ENCODE measurements at places on chromosomes 11 and 22.

- no peak overlapping the region for H3K4me3 ChIP-seq
- 0 out of 2 replicates have a peak overlapping the region, but pooled peaks have one; percentile 28 for H3K27ac ChIP-seq
- peak; percentile 94 for DNase-seq
- H3K4me1 ChIP-seq: no peaks in the 10 kb centered on the region
- no peaks in the 10 kb centered on the region for H3K36me3 ChIP-seq
Measured at GRCh38 chr11:117946842-117947526, 17.8 kb upstream of the TMPRSS13 start.

GRCh38 chr11:115324581-115325432 lies 179.4 kb downstream of the CADM1 start:
- no peaks in the 10 kb centered on the region for H3K36me3 ChIP-seq
- H3K4me3 ChIP-seq: no peak overlapping the region
- H3K27ac ChIP-seq: no peak overlapping the region
- H3K27me3 ChIP-seq: no peaks in the 10 kb centered on the region
- DNase-seq: peak; percentile 13
- peaks cover 6% of the 10 kb centered on the region for H3K4me1 ChIP-seq

GRCh38 chr11:95877291-95877690 lies 46.6 kb downstream of the MTMR2 start:
- DNase-seq: no peak
- H3K4me3 ChIP-seq: no peak overlapping the region
- H3K36me3 ChIP-seq: peaks cover 33% of the 10 kb centered on the region
- no peaks in the 10 kb centered on the region for H3K4me1 ChIP-seq

DNA sequence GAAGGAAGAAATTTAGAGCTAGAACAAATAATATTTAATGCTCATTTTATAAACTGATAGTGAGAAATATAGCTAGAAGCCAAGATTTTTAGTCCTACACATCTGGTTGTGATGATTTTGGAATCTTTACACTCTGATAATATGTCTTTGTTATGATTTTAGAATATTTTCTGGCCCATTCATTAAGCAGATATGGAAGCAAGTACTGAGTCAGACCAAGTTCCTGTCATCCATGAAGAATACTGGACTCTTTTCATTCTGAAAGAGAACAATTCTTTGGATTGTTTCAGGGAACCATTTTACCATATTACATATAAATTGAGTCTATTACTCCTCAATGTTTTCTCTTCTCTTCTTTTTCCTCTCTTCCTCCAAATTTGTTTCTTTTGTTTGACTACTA lies 227.4 kb downstream of the TMEM135 start:
- H3K27me3 ChIP-seq: no peaks in the 10 kb centered on the region
- H3K4me3 ChIP-seq: no peak overlapping the region
- H3K36me3 ChIP-seq: no peaks in the 10 kb centered on the region

GRCh38 chr11:81449588-81450156 lies 1284.0 kb downstream of the FAM181B start:
- no peaks in the 10 kb centered on the region for H3K36me3 ChIP-seq
- H3K27me3 ChIP-seq: no peaks in the 10 kb centered on the region
- H3K4me3 ChIP-seq: no peak overlapping the region
- H3K4me1 ChIP-seq: peaks cover 2% of the 10 kb centered on the region
- DNase-seq: no peak

GRCh38 chr22:24390576-24390975 lies 36.8 kb upstream of the ADORA2A start:
- H3K27me3 ChIP-seq: no peaks in the 10 kb centered on the region
- H3K27ac ChIP-seq: no peak overlapping the region
- no peak for DNase-seq
- 0 out of 2 replicates have a peak, but pooled peaks cover 2% of the 10 kb centered on the region for H3K4me1 ChIP-seq

GRCh38 chr11:13009476-13009920 lies 382 bp downstream of the RASSF10 start:
- H3K36me3 ChIP-seq: peaks cover 15% of the 10 kb centered on the region
- no peak overlapping the region for H3K27ac ChIP-seq
- H3K4me3 ChIP-seq: peak overlapping the region; percentile 81
- DNase-seq: no peak
- peaks cover 63% of the 10 kb centered on the region for H3K27me3 ChIP-seq

- 0 out of 2 replicates have a peak, but pooled peaks cover 2% of the 10 kb centered on the region for H3K4me1 ChIP-seq
- H3K27ac ChIP-seq: no peak overlapping the region
- no peak overlapping the region for H3K4me3 ChIP-seq
- no peaks in the 10 kb centered on the region for H3K36me3 ChIP-seq
- H3K27me3 ChIP-seq: no peaks in the 10 kb centered on the region
Measured at GRCh38 chr11:60658409-60658808, 41.0 kb upstream of the MS4A8 start.

GRCh38 chr22:29977107-29977506 lies 94.1 kb downstream of the MTMR3 start:
- peaks cover 5% of the 10 kb centered on the region for H3K36me3 ChIP-seq
- H3K4me1 ChIP-seq: peaks cover 7% of the 10 kb centered on the region
- DNase-seq: no peak

- peaks cover 4% of the 10 kb centered on the region for H3K4me1 ChIP-seq
- peaks cover 44% of the 10 kb centered on the region for H3K27me3 ChIP-seq
- H3K36me3 ChIP-seq: no peaks in the 10 kb centered on the region
- no peak overlapping the region for H3K27ac ChIP-seq
Measured at GRCh38 chr22:50723991-50724390, 14.0 kb upstream of the ACR start.

DNA sequence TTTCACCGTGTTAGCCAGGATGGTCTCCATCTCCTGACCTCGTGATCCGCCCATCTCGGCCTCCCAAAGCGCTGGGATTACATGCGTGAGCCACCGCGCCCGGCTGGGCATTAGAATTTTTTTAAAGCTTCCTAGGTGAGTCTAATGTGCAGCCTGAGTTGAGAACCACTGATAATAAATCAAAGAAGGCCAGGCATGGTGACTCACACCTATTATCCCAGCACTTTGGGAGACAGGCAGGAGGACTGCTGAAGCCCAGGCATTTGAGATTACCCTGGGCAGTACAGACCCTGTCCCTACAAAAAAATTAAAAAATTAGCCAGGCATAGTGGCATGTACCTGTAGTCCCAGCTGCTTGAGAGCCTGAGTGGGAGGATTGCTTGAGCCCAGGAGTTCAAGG lies 13.7 kb downstream of the MEI1 start:
- H3K27me3 ChIP-seq: peaks cover 31% of the 10 kb centered on the region
- H3K4me1 ChIP-seq: no peaks in the 10 kb centered on the region
- no peaks in the 10 kb centered on the region for H3K36me3 ChIP-seq
- H3K27ac ChIP-seq: no peak overlapping the region
- H3K4me3 ChIP-seq: no peak overlapping the region
- no peak for DNase-seq

GRCh38 chr11:2833716-2834502 lies 51.7 kb downstream of the CDKN1C start:
- no peak overlapping the region for H3K4me3 ChIP-seq
- H3K27me3 ChIP-seq: peaks cover 37% of the 10 kb centered on the region

DNA sequence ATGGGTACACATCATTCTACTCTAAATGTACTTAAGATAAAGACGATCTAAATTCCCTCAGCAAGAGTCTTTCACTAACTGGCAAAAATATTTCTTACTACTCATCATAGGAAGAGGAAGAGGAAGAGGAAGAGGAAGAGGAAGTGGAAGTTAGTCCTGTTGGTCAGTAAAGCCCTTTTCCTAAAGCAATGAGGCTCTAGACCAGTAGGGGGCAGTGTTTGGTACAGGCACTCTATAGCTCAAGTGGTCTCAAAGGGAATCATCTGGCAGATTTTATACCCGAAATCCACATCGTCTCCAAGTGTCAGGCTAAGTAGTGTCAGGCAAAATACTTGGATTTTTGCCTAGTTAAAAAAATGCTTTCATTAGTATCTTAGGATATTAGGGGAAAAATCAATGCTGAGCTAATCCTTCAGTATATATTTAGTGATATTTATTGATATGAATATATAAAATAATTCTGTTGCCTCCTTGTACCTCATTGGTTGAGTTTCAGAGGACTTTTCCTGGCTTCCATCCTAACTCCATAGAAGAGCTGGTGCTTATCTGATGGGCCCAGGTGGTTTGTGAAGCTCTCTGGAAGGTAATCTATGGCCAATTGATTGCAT lies 7.7 kb downstream of the BLID start:
- H3K36me3 ChIP-seq: no peaks in the 10 kb centered on the region
- no peak overlapping the region for H3K4me3 ChIP-seq
- peak; percentile 58 for DNase-seq

DNA sequence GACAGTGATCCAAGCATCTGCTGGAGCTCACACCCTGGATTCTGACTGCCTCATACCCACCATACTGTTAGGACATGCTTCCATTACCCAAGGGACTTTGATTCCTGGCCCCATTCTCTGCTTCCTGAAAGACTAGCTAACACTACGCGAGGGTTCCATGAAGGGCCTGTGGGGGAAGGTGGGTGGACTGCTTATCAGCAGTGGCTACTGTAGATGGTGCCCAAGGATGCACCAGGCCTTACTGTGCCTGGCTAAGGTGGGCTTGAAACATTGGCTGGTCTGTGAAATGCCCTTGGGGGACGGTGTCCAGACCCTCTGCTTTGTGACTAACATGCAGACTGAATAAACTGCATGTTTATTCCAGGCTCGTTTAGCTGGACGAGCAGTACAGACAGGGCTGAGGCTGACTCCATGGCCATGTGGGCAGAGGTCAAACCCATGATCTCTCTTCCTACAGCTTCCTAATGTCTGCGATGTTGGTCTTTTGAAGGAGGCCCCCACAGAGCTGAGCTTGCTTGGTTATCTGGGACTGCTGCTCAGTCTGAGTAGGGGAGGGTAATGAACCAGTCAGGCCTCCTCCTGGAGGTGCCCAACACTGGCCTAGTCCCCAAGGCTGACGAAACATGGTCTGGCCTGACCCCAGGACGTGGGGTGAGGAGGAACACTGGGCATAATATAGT lies 48.3 kb upstream of the PHOX2A start:
- no peak for DNase-seq
- no peak overlapping the region for H3K27ac ChIP-seq
- no peaks in the 10 kb centered on the region for H3K4me1 ChIP-seq
- peaks cover 5% of the 10 kb centered on the region for H3K36me3 ChIP-seq
- no peak overlapping the region for H3K4me3 ChIP-seq

DNA sequence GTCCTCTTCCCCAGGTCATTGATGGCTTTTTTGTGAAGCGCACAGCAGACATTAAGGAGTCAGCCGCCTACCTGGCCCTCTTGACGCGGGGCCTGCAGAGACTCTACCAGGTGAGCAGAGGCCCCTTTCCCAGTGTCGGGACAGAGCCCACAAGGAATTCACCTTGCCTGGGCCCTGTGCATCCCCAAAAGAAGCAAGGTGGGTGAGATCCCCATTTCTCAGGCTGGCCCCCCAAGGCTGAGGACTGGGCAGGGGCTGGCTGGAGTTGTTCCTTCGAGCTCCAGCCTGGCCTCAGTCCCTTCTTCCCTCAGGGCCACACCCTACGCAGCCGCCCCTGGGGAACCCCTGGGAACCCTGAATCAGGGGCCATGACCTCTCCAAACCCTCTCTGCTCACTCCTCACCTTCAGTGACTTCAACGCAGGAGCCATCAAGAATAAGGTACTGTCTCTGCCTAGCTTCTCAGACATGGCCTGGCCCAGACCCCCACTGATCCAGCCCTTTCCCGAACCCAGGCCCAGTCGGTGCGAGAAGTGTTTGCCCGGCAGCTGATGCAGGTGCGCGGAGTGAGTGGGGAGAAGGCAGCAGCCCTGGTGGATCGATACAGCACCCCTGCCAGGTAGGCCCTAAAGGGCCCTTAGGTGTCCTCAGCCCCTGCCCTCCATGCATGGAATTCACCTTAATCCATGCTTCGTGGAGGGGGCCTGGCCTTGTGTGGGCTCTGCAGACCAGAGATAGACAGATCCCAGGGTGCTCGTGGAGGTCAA lies 4.7 kb downstream of the MUS81 start:
- no peak for DNase-seq
- H3K36me3 ChIP-seq: peaks cover 20% of the 10 kb centered on the region
- no peak overlapping the region for H3K4me3 ChIP-seq
- peaks cover 19% of the 10 kb centered on the region for H3K4me1 ChIP-seq
- H3K27ac ChIP-seq: no peak overlapping the region

DNA sequence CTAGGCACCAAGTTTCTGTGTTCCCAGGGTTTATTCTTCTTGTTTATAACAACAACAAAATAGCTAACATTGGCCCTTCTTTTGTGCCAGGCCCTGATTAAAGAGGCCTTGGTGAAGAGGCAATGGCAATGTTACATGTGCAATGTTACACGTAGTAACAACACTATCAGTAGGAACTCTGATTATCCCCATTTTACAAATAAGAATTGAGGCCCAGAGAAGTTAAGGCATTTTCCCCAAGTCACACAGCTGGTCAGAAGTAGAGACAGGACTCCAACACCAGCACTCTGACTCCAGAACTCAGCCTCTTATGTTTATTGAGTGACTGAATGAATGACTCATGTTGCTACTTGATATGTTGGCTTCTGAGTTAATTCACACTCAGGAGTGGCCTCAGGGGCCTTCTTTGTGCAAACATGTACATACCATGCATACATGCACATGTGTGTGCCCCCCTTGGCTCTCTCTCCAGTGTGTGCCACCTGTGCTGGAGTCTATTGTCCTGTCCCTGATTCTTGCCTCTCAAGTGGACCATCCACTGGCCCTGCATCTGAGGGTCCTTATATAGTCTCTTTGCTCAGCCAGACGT lies 98.4 kb downstream of the TP53I11 start:
- DNase-seq: no peak
- no peak overlapping the region for H3K4me3 ChIP-seq
- peaks cover 3% of the 10 kb centered on the region for H3K36me3 ChIP-seq
- peaks cover 40% of the 10 kb centered on the region for H3K4me1 ChIP-seq

DNA sequence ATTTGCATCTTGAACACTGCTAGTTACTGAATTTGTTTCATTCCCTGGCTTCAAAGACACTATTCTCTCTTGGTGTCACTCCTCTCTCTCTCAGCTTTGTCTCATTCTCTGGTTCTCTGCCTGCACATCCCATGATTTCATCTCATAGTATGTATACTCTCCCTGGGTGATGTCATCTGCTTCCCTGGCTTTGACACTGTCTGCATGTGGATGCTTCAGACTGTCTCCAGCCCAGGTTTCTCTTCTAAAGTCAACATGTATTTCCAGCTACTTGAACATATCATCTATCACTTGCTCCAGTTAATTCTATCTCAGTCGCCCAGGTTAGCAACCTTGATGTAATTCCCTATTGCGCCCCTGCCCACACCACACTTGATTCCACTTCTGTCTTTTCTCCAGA lies 9.3 kb upstream of the ACAT1 start:
- no peak overlapping the region for H3K4me3 ChIP-seq
- no peaks in the 10 kb centered on the region for H3K27me3 ChIP-seq
- no peak for DNase-seq
- H3K4me1 ChIP-seq: peaks cover 10% of the 10 kb centered on the region

GRCh38 chr11:66851698-66852465 lies 5.0 kb upstream of the LRFN4 start:
- no peaks in the 10 kb centered on the region for H3K36me3 ChIP-seq
- DNase-seq: peak; percentile 79
- H3K27ac ChIP-seq: peak overlapping the region; percentile 95
- peaks cover 13% of the 10 kb centered on the region for H3K4me1 ChIP-seq
- H3K4me3 ChIP-seq: no peak overlapping the region
- no peaks in the 10 kb centered on the region for H3K27me3 ChIP-seq

- H3K36me3 ChIP-seq: no peaks in the 10 kb centered on the region
- peaks cover 39% of the 10 kb centered on the region for H3K27me3 ChIP-seq
- DNase-seq: peak; percentile 50
- H3K4me3 ChIP-seq: peak within 1 kb of the TSS; percentile 84
- no peak within 1 kb of the TSS for H3K27ac ChIP-seq
- peaks cover 8% of the 10 kb centered on the region for H3K4me1 ChIP-seq
Measured at GRCh38 chr11:93330446-93330984, at the start of gene DEUP1. Gene DEUP1, plus strand, starts transcription at chr11:93330742. Its CDS starts 1,518 bp downstream, at chr11:93332260.

All from WTC11 (cell line).